ENCODE measurements at places on chromosomes 13 and 19.
A peak's percentile ranks its signal among the peaks of the same experiment; 100 is the strongest.

DNA sequence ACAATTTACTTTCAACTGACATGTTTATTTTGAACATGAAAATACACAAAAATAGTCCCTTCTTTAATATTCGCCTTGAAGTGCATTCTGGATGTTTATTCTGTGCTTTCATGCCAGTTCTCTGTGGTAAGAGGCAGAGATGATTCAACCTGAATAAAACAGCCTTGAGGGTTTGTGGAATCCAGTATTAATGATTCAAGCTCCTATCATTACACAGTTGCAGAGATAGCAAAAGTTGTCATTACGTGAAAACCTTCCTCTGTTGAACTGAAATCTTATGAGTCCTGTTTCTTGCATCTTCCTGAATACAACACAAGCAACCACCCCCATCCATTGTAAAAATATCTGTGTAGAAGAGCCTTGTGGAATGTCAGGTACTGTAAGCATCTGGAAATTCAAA, 142.3 kb upstream of the HTR2A start:
- peak; percentile 42 for DNase-seq

GRCh38 chr13:114127473-114128347, 4.7 kb downstream of the RASA3 start:
- DNase-seq, result no peak

DNA sequence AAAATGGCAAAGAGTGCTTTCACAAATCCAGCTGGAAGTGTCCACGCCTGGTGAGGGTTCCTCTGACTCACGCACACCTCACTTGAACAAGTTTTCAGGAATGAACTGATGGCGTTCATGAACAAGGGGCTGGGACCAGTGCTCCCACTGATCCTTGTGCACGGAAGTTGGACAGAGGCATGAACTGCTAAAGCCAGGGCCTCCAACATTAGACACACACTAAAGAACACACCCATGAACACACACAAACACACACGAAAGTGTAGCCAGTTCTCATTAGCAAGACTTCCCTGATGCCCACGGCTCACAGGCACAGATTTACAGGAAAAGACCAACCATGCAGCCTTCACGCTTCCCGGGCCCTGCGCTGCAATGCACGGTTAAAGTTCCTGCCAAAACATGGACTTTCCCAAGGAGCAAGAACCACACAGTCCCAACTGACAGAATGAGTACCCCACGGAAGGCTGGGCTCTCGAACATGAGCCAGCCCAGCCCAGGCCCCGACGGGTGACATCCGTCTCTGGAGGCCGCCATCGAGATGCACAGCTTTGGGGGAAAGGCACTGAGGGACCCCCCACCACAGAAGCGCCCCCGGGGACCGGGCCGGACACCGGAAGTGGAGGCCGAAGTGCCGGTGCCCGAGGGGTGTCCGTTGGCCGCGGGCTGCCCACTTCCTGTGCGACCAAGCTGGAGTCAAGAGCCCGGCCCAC, 808 bp downstream of the DNMT1 start:
- peak; percentile 46 for DNase-seq

DNA sequence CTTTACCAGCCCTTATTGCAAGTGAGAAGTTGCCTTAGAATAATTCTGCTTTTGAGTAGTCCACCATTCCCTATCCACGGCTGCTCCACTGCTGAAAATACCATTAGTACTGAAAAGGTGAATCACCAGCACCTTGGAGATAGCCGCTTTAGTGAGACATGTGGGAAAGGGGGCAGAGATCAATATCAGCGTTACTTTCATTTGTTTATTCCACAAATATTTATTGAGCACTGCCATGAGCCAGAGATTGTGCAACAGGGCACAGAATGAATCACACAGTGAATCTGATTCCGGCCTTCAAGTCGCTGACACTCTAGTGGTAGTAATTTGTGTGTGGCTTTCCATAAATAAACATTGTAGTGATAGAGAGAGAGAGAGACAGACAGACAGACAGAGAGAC, 31.5 kb upstream of the MYO16 start:
- no peak for DNase-seq

- peak; percentile 42 for DNase-seq
Observed at GRCh38 chr19:45781214-45782161, 802 bp downstream of the DMPK start.

DNA sequence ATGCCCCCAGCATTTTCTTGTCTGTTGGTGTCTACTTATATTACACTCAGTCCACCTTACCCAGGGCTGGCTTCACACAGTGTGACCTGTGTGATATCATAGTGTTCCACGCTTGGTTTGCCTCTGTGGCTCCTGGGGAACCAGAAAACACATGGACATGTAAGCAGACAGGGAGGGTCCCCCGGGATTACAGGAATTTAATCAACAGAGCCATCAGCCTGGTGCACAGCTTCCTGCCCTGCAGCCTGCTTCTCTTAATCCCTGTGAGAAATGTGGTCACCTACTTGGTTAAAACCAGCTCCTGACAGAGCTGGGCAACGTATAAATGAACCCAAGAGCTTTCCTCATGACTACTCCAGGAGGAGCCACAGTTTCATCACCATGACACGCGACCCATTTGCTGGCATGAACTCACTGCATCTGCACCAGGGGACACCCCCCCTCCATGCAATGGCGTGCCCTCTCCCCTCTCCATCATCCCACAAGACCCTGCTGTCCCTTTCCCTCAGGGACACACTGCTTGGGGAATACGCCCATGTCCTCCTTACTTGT, 152.1 kb downstream of the UQCRFS1 start:
- DNase-seq, result no peak

DNA sequence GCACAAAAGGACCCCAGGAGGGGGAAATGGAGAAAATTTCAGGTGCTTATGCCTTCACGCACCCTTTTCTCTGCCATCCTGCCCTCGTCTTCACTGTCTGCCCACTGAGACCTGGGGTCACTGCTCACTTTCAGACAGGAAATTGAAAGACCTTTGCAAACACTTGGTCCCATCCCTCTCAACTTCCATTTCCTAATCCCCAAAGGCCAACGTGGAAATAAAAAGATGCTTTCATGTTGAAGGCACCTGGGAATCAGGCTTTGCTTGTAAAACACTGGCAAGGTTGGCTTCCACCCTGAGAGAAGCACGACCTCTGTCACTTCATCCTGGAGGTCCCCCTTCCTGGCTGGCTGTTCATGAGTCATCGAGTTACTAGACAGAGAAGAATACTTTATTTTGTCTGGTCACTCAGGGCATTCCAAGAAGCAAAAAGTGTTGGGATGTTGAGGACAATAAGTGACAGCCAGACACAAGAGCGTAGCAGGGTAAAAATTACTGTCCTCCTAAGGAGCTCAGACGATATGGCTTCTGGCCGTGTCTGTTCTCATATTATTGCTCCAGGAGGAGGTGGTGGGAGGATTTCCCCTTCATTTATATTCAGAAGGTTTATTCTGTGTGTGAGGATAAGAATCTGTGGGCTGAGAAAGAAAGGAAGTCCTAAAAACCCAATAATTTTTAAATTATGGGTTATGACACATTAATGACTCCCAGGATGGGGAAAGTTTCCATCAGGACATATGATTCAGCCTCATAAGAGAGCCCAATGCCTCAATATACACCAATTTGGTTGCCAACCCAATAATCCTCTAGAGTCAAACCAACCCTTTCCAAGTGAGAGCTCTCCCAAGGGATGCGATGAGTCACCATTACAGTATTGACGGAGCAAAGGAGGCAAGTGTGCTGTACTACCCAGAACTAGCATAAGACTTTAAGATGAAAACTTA, 409.0 kb downstream of the COG6 start:
- DNase-seq, result no peak
